ENCODE measurements at places on chromosomes 2 and 18. TPM values are rescaled to one million over a fixed set of nuclear protein-coding genes. Genes with fewer than 3 reads are reported as not detected.

The PAX8 gene
- total RNA-seq = 1.9 TPM

The OLA1 gene
- 83.7 TPM for total RNA-seq

The C2orf80 gene
- not detected for total RNA-seq

The TCF7L1 gene
- total RNA-seq = 1.4 TPM

The GCG gene
- total RNA-seq = not detected

The PLGLB1 gene
- total RNA-seq = 1.2 TPM

The UBE2E3 gene
- 95.0 TPM for total RNA-seq

The ZNF519 gene
- total RNA-seq = 4.4 TPM

The FNDC4 gene
- total RNA-seq = 10.4 TPM

The AKAIN1 gene
- not detected for total RNA-seq

The HSBP1L1 gene
- 61.7 TPM for total RNA-seq

The MARCO gene
- total RNA-seq = not detected

The UNC80 gene
- total RNA-seq = not detected

The ANO7 gene
- 1.4 TPM for total RNA-seq

The LHCGR gene
- total RNA-seq = not detected

The ASB18 gene
- not detected for total RNA-seq

The VIL1 gene
- not detected for total RNA-seq

The PJVK gene
- 2.9 TPM for total RNA-seq

The MERTK gene
- 2.7 TPM for total RNA-seq

The NEURL3 gene
- total RNA-seq = not detected

The MC2R gene
- total RNA-seq = not detected

The TMEM198 gene
- 9.2 TPM for total RNA-seq

The CHN1 gene
- 80.9 TPM for total RNA-seq

The FEV gene
- total RNA-seq = not detected

The PCARE gene
- not detected for total RNA-seq

The NAT8 gene
- total RNA-seq = not detected

The HOXD13 gene
- total RNA-seq = not detected

The GPR45 gene
- total RNA-seq = not detected

The EHD3 gene
- 36.4 TPM for total RNA-seq

The PMAIP1 gene
- total RNA-seq = 43.3 TPM

The HOXD12 gene
- total RNA-seq = not detected

The ACTG2 gene
- 3.5 TPM for total RNA-seq

The SEC11C gene
- 13.7 TPM for total RNA-seq

The OSR1 gene
- total RNA-seq = 18.8 TPM

The RFTN2 gene
- total RNA-seq = 4.5 TPM

The MRO gene
- total RNA-seq = not detected

The MAL gene
- not detected for total RNA-seq

The NDC80 gene
- 6.0 TPM for total RNA-seq

The PPP4R3B gene
- 32.3 TPM for total RNA-seq

The HRH4 gene
- not detected for total RNA-seq

The DOK6 gene
- total RNA-seq = 0.65 TPM

Measured in epithelial cell of alveolus of lung (primary cell).